Naive thymus-derived CD4-positive, alpha-beta T cell (primary cell): ENCODE measurements at places on chromosomes 7 and 10. TPM values are rescaled to one million over a fixed set of nuclear protein-coding genes. Genes with fewer than 3 reads are reported as not detected.

Gene SEC24C
- 82.2 TPM for total RNA-seq

Gene IGF2BP3
- 1.3 and 1.4 TPM in 2 replicates for total RNA-seq

GRCh38 chr7:99120501-99120900 is 23.4 kb downstream of the SMURF1 start:
- H3K4me3 ChIP-seq = no peak overlapping the region
- H3K36me3 ChIP-seq = peaks cover 5% of the 10 kb centered on the region
- H3K27me3 ChIP-seq = no peaks in the 10 kb centered on the region
- DNase-seq = no peak

DNA sequence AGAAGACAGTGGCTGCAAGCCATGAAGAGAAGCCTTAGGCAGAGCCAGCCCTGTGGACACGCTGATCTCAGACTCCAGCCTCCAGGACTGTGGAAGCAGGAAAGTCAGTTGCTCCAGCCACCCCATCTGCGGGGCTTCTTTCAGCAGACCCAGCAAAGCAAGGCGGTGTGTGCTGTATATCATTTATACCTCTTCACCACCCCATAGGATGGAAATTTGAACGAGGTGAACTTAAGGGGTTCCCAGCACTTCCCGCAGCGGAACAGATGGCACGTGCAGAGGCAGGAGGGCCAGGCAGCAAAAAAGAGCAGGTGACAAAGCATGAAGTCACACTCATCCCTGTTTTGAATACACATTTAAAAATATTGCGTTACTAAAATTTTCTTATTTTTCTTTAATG is 159.4 kb downstream of the ADARB2 start:
- DNase-seq = no peak
- no peaks in the 10 kb centered on the region for H3K27me3 ChIP-seq
- H3K4me1 ChIP-seq = no peaks in the 10 kb centered on the region
- H3K4me3 ChIP-seq = no peak overlapping the region

DNA sequence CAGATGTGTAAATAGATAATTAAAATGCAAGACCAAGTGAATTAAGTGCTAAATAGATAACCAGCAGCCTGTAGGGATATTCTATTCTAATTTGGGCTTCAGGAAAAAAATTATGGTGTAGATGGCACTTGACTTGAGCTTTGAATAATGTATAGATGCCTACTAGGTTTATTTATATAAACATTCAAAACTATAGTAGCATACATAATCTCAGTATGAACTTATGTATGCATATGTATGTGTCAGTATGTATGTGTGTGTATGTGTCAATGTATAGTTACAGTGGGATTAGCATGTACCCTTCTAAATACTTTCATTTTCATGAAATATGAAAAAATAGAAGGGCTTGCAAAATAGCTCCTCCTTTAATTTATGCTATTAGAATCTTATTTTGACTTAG is 207.3 kb upstream of the PPP1R3A start:
- DNase-seq = no peak
- H3K27me3 ChIP-seq = no peaks in the 10 kb centered on the region
- H3K36me3 ChIP-seq = no peaks in the 10 kb centered on the region
- H3K27ac ChIP-seq = no peak overlapping the region

DNA sequence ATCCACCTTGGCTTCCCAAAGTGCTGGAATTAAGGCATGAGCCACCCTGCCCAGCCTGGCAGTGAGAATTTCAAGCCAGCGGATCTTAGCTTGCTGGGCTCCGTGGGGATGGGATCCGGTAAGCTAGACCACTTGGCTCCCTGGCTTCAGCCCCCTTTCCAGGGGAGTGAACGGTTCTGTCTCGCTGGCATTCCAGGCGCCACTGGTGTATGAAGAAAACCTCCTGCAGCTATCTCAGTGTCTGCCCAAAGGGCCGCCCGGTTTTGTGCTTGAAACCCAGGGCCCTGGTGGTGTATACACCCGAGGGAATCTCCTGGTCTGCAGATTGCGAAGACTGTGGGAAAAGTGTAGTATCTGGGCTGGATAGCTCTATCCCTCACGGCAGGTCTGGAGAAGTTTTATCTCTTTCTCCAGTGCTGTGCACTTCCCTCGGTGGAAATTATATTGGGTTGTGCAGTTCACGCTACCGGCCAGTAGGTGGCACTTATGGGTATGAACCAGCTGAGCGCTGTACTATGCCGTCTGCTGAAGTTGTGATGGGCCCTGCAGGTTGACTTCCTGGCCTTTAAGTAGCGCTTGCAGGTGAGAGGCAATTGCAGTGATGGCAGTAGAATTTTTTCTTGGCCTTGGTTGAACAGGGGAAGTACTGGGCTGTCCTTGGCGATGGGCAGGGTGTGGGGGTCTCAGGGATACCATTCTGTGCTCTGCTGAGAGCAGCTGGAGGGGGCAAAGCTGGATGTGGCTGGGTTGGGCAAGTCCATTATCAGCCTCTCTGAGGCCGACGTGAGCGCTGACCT is 138.0 kb upstream of the MTPN start:
- H3K27ac ChIP-seq = no peak overlapping the region
- no peaks in the 10 kb centered on the region for H3K27me3 ChIP-seq
- no peak overlapping the region for H3K4me3 ChIP-seq

DNA sequence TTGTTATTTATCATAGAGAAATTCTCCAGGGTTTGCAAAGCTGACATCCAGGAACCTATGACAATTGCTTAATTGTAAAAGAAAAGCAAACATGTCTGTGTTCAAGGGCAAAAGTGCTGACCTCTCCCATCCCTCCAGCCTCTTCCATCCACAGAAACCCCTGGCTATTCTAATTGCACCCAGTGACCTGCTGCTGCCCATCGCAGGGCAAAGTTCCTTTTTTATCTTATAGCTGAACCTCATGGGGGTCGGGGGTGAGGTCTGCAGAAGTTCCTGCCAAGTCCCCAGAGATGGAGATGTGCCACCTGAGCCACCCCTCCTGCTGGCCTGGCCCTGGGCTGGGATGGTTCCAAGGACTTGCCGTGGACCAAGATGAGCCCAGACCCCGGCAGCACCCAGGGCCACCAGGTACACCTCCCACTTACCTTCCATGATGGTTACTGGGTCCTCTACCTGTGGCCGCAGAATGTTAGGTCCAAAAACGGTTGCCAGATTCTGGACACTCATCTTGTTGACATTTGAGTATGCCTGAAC is 146.5 kb downstream of the MAPK8 start:
- no peak overlapping the region for H3K4me3 ChIP-seq
- no peaks in the 10 kb centered on the region for H3K27me3 ChIP-seq
- no peaks in the 10 kb centered on the region for H3K4me1 ChIP-seq
- DNase-seq = no peak
- no peaks in the 10 kb centered on the region for H3K36me3 ChIP-seq
- H3K27ac ChIP-seq = no peak overlapping the region

DNA sequence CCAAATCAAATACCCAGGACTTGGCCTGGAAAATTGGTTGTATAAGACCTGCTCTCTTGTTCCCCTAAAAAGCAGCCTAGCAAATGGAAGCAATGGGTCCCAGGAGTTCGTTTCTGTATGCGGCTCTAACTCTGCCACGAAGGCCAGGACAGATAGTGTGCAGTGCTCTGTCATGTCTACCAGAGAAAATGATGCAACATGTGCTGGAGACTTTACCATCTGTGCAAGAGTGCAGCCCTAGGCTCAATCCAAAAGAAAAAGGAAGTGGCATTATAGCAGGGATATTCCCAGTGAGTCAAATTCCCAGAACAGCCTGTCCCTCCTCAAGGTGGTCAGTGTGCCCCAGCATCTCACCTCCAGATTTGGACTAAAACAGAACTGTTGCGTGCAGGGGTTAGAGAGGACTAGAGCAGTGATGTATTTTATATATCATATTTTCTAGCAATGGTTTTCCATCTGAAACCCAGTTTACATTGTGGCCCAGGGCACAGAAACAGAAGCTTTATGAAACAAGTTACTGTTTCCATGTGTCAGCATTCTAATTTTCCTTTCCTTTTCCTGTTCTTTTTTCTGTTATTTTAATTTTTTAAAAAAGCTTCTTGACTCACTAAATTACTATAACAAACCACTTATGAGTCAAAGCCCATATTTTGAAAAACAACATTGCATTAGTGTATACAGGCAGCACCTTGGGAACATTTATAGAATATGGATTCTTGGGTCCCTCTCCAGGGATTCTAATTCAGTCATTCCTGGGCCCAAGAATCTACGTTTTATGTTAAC is 311.2 kb downstream of the RNLS start:
- peak overlapping the region; percentile 33 for H3K27ac ChIP-seq
- DNase-seq = no peak
- H3K4me1 ChIP-seq = peaks cover 13% of the 10 kb centered on the region
